ENCODE measurements at places on chromosomes 7 and 10.

GRCh38 chr10:73183667-73184281 is 15.9 kb downstream of the FAM149B1 start:
- no peak for DNase-seq

DNA sequence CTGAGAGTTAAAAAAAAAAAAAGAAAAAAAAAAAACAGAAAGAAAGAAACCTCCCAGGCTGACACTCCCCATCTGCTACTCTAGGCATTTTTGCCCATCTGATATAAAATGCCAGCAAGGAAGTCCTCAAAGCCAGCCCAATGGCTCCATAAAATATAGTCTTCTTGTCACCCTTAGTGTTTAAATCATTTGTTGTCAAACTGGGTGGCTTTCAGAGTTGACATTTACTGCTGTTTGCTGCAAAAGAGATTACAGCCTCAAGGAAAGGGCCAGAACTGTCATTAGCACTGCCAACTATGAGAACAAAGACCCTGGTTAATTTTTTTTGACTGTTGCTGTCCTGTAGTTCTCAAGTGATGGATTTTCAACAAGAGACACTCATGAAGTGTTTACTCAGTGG is 86.5 kb downstream of the TRIL start:
- peak; percentile 5 for DNase-seq

GRCh38 chr7:31023877-31024276 is 28.2 kb upstream of the ADCYAP1R1 start:
- DNase-seq: no peak

DNA sequence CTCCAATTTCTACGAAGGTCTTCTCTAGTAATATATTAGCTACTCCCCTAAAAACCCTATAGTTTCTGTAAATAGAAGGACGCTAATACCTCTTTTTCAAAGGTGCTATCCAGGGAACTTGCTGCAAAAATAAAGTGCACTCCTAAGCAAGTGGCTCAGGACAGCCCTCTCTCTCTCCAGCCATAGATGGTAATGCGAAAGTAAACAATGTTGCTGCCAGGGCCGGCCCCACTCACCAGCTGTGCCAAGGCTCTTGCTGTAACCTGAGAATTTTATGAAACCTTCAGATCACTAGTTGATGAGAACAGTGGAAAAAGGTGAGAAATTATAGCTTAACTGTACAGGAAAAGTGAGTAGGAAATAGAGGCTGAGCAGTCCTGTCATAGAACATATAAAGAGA is 10.9 kb upstream of the TAS2R39 start:
- DNase-seq: peak; percentile 19

DNA sequence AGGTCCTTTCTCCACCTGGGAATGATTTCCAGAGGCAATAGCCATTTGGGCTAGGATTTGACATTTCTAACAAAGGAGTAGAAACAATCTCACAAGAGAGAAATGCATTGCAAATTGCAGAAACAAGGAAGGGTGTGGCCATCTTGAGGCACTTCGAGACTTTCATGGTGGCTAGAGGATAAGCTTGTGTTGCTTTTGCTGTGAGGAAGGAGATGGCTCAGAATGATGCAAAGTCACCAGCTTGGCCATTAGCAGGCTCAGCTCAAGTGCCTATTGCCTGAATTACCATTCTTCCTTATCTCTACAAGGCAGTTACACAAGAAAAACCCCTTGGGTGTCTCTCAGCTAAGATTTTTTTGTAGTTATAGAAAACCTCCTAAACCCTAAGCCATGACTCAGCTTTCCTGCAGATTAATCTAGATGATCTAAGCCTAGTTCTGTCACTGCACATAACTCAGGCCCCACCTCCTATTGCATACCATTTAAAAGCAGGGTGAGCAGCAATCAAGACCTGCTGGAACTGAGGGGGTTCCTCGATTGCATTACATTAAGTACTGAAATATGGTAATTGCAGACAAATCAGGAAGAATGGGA is 683.1 kb downstream of the NRG3 start:
- DNase-seq: no peak

DNA sequence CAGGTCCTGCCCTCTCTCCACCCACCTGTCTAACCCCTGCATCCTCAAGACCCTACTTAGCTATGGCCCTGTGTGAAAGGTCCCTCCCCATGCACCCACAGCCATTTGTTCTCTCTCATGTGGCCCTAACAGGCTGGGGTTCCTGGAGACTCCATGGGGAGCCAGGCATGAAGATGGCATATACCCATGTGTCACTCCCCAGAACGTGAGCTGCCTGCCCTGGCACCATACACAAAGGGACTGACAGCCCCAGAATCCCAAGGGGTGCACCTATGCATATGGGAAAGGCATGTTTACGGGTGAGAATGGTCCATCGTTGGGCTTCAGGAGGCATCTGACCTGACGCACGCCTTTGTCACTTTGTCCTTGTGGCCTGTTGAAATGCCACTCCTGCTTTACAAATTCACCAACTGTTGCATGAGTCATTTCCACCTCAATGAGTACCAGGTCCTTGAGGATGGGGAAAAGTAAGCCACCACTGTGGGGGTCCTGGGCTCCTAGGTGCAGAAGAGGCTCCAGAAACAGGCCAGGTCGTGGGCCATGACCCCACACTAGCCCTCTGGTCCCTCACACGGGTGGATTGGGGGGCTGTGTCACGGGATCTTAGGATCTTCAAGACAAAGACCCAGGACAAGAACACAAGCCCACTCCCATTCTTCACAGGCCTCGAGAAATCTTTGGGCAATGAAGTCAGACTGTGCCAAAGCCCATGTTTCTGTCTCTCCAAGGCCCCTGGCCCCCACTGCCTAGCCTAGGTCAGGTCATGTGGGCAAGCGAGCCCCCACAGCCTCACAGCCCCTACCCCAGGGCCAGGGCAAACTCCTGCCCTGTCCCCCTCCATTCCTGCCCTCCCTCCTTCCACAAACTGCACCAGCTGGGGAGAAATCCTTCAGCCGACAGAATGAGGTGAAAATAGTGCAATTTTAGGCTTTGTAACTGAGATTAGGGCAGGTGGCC is 8.6 kb downstream of the GPRIN2 start:
- no peak for DNase-seq

- no peak for DNase-seq
These were observed 73.0 kb upstream of the AFAP1L2 start for GRCh38 chr10:114477285-114477684.

GRCh38 chr10:23362879-23363792 is 18.5 kb upstream of the C10orf67 start:
- DNase-seq: no peak

- DNase-seq: no peak
These were observed 101.6 kb downstream of the RAMP3 start for GRCh38 chr7:45259227-45259596.

DNA sequence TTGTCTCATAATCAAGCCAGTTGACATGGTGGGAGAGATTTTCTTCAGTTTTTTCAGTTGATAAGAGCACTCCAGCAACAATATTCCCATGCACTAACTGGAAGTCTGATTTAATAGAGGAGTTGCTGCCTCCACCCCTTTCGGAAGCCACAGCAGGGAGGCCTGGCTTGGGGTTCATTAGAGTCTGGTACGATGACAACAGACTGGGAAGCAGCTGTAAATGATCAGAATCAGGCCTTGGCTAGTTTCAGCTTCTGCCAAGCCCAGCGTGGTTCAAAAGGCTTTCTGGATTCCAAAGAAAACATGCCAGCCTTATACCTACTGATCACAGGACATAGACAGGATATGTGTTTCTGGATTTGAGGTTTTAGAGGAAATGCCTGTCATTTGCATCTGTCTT is 274.0 kb downstream of the CSTF2T start:
- DNase-seq: no peak

DNA sequence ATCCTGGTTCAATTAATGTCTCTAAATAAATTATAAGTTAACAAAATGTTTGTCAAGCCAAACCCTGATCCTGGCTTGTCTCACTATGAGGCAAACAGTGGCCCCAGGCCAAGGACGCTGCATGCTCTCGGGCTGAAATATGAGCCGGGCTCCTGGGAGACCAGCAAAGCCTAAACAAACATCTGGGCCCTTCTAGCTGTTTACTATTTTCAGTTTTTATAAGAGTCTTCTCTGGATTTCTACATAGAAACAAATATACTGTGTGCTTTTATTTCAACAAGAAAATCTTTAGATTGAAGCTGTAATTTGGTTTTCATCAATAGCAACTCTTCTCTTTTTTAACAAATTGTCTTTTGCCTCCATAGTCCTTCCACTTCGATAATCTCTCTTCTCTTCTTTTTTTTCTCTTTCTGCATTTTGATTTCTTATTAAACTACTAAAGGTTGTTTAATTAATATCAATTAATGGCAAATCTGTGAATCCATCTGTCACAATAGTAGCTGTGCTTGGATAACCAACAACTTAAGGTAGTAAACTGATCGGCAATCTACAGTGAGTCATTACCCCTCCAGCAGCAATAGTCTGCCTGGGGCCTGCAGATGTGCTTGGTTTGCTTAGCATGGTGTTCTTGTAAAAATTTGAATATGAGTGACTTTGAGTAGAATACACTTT is 83.3 kb upstream of the DNAJC1 start:
- peak; percentile 35 for DNase-seq

GRCh38 chr7:75813781-75814236 is at the start of gene CCL24:
Gene CCL24 (minus strand): TSS chr7:75813806. CDS start chr7:75813715, 91 bp downstream.
- DNase-seq: no peak

- DNase-seq: peak; percentile 25
These were observed 14.5 kb downstream of the VWDE start for GRCh38 chr7:12389089-12389700.

DNA sequence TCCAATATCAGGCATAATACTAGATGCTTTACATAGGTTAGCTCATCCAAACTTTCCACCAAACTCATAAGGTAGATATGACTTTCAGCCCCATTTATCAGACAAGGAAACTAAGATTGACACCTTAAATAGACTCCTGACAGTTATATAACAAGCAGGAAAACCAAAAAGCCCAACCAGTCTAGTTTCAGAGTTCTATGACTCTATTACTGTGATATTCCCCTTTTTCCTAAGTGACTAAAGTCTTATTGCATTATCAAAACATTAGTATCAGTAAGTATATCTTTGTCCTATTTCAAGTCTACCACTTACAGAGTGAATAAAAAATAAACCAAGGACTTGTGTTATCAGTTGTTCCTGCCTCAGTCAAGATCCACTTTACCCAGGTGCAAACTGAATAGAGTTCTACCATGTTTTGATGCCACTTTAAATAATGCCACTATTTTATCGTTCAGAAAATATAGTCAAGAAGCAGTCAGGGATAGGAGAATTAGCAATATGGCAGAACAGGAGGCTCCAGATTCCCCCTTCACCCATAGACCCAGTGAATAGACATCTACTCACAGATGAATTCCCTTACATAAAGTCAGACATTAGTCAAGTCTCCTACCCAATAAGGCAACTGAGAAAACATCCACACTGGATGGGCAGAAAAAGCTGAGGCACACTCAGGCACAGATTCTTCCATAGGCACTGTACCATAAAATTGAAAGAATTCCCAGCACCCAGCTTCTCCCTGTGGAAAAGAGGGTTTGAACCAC is 74.1 kb downstream of the CRPPA start:
- no peak for DNase-seq

DNA sequence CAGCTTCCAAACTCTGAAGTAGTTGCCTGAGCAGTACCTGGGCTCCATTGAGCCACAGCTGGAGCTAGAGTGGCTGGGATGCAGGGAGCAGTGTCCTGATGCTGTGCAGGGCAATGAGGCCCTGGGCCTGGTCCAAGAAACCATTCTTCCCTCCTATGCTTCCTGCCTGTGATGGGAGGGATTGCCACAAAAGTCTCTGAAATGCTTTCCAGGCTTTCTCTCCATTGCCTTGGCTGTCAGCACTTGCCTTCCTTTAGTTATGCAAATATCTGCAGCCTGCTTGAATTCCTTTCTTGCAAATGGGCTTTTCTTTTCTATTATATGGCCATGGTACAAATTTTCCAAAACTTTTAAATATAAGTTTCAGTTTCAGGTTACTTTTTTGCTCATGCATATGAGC is 972.2 kb upstream of the MBL2 start:
- DNase-seq: no peak

- no peak for DNase-seq
These were observed 21.0 kb upstream of the FRAT2 start for GRCh38 chr10:97355571-97355975.

DNA sequence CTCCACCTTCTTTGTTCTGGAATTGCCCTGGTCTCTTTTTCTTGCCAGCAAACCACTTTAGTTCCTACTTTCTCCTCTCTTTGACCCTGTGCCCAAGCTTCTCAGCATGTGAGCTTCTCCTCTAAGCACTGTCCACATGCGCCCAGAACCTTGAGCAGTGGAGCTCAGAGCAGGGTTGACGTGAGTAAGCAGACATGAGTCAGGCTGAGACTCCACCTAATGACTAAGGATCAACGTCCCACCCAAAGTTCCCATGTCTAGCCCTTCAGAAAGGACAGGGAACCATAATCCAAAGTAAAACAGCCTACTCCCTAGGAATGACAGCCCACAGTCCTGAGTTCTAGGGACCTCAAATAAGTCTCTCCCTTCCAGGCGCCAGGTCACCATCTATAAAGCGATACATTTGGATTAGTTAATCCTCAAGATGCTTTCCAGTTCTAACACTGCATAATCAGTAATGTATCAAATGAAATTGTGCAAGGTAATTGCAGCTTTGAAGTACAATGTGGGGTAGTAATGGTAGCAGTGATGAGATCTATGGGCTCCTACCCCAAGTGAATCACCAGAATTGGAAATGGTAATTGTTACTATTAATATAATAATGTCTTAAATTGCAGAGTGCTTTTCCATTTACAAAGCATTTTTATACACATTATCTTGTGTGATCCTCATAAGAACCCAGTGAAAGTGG is 44.5 kb downstream of the KCNMA1 start:
- DNase-seq: no peak

GRCh38 chr7:20598459-20599309 is 16.8 kb upstream of the ABCB5 start:
- DNase-seq: peak; percentile 73

DNA sequence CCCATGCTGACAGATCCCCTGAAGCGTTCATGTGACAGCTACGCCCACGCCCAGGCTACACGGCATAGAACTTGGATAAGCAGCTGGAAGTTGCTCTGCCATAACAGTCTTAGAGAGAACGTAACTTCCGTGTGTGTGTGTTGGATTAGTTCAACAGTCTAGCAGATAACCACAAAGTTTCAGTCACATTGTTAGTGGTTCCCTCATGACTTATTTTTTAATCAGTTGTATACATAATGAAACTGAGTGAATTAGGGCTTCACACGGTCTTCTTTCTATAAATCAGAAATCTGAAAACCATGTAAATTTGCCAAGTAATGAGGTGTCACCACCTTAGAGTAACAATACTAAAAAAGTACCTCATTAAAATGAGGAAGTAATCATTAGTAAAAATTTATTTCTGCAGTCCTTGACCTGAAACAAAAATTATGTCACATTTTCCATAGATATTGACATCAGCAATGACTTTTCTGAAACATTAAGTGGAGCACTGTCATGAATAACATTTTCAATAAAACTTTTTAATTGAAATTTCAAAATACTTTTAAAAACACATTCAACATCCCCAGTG is 21.7 kb upstream of the MACC1 start:
- no peak for DNase-seq
